ENCODE measurements at places on chromosomes 4 and X.

GRCh38 chrX:122269243-122269781 is 914.8 kb upstream of the GRIA3 start:
- no peak for DNase-seq

DNA sequence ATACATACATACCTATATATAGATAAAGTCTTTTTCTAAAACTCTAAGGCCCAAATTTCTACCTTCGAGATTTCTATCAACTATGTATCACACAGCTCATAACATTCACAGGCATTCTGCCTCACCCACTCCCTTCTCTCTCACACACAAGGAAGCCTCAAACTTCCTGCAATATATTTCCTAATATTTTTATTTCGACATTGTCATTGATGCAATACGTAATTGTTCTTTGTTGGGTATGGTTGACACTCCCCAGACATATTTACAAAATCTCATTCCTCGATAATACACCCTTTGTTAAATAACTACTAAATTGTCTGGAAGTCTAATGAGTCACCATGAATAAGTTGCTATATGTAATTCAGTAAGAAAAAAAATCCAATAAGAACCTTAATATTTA is 143.5 kb downstream of the HNRNPD start:
- no peak for DNase-seq

GRCh38 chr4:10007793-10008608 is 13.3 kb downstream of the SLC2A9 start:
- no peak for DNase-seq

DNA sequence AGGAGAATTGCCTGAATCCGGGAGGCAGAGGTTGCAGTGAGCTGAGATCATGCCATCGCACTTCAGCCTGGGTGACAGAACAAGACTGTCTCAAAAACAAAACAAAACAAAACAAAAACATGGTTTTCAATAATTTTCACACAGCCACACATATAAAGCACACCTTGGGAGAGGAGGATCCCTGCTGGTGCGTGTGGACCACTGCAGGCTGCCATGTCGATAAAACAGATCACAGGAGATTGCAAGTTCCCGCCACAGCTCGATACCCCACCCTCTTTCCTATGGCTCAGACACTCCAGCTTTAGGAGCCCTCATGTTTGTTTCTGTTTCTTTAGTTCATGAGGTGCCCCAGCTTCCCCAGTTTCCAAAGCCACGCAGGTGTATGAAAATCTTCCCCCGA is 31.3 kb upstream of the CLDN24 start:
- DNase-seq: no peak

DNA sequence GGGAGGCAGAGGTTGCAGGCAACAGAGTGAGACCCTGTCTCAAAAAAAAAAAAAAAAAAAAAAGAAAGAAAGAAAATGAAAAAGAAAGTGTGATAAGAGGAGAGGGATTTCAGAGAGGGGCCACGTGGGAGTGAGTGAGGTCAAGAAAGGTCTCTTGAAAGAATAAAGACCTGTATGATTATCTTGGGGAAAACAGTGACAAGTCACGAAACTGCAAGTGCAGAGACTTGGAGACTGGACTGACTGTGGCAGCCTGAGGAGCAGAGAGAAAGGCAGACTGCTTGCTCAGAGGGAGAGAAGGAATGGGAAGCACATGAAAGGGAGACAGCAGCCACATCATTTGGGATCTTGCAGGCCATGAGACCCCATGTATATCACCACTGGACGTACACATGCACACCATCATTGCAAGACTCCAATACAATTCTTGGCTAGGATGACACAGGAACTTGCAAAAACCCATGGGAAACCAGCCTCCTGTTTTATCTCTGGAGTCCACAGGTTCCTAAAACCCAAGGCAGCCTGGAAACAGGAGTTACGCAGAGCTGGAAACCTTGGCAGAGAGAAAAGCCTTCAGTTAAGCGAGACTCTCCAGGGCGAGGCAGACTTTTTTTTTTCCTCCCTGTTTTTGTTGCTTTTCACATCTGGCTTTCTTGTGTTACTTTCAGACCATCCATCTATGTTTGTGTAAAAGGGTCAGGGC is 207.0 kb upstream of the TBL1X start:
- DNase-seq: no peak

GRCh38 chr4:22030307-22030706 is 81.7 kb upstream of the KCNIP4 start:
- no peak for DNase-seq

- no peak for DNase-seq
Measured at GRCh38 chrX:135454816-135455215, 33.1 kb downstream of the SMIM10L2A start.

GRCh38 chr4:106818764-106819163 is 217.3 kb downstream of the DKK2 start:
- no peak for DNase-seq

- no peak for DNase-seq
Measured at GRCh38 chr4:7121174-7121573, 53.3 kb upstream of the GRPEL1 start.

DNA sequence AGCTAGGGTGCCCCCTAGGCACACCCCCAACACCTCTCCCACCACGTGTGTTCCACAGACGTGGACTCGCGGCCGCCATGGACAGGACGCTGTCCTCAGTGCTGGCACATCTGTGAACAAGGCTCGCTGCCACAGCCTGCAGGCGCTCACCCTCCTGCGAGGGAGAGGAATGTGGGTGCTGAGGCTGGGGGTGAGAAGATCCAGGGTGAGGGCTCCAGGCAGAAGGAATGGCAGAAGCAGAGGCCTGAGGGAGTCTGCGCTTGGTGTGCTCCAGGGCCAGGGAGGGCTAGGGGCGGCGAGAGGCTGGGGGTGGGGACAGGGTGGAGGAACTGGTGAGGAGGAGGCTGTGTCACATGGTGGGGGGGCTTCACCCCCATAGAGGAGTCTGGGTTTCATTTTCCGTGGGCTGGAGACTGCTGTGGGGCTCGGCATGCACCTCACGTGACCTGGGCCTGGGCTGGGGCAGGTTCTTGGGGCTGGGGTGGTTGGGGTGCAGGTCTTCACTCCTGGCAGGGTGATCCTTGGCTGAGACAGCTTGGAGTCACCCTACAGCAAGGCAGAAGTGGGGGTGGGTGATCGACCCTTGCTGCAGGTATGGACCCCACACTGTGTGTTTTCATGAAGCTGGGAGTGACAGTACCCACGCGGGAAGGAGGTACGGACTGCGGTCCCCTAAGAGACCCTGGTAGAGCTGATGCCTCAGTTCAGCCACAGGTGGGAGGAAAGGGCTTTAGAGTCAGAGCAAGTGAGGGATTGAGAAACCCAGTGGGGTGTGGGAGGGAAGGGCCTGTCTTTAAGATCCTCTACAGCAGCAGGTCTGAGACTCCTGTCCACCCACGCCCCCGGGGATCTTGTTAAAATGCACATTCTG is 103.7 kb downstream of the PSAPL1 start:
- DNase-seq: no peak

- DNase-seq: no peak
Measured at GRCh38 chr4:149702414-149703293, 113.0 kb downstream of the IQCM start.

- no peak for DNase-seq
Measured at GRCh38 chrX:74521961-74522751, 92.3 kb downstream of the RLIM start.

DNA sequence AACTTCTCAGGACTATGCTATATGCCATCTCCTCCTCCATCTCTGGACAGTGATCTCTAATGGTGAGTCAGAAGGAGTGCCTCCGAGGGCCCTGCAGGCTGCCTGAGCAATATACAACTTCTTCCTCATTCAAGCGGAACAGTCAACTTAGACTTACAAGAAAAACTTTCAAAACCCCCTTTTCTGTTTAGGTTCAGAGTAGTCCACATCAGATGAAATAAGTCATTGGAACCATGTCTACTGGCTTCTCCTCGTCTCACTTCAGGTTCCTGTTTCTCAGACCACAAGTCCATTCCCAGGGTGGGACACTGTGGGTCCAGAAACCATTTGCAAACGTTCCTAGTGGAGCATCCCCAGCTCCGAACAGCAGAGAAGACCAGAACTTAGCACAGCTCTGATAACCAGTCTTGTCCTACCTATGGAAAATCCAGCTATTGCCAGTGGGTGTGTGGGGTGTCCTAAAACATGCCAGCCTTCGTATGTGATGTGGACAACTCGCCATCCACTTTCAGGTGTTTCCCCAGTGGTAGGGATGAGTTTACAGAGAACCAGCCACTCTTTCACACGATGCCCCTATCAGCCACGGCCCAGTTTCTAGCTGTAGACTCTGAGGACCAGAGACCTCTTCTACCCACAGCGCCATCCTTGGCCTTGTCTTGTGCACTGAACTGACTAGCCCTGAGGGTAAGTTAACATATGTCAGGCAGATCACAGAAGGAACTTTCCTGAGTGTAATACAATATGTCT is 32.7 kb upstream of the NKRF start:
- no peak for DNase-seq

- no peak for DNase-seq
Measured at GRCh38 chr4:118352843-118353533, at the start of gene PRSS12. Gene PRSS12, minus strand, starts transcription at chr4:118353003. Its CDS starts 283 bp downstream, at chr4:118352720.

GRCh38 chr4:107685740-107686139 is 34.3 kb downstream of the PAPSS1 start:
- no peak for DNase-seq

- DNase-seq: no peak
Measured at GRCh38 chrX:71514367-71515037, 18.4 kb upstream of the OGT start.

DNA sequence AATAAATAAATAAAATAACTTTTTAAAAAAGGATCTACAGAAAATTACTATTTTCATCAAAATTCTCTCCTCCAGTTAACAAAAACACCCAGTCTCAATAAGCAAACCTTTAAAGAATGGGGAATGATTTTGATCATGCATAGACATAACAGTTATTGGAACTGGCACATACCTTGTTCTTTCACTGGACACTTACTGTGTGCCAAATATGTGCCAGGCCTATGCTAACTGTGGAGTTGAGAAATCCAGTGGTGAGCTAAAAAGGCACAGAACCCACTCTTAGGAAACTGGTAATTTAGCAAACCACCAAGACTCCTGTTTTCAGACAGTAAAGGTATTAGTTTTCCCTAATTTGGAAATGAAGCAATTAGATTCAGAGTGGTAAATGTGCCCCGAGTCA is 39.1 kb downstream of the CLOCK start:
- DNase-seq: no peak

DNA sequence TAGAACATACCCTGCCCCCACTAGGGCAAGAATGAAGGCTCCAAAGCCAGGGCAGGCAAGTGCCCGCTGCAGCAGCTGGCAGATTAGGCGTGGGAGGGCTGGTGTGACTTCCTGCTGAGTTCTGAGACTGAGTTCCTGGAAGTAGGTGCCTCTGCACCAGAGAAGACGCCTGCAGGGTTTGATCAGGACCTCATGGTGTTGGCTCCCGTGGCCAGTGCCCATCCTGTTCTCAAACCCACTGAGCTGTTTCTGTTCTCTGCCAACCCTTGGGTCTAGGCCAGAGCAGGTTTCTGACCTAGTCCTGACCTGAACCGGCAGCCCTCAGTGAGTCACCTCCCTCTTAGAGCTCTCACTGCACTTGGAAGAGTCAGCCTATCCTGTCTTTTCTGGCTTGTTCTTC is 220.7 kb downstream of the HS6ST2 start:
- DNase-seq: no peak

DNA sequence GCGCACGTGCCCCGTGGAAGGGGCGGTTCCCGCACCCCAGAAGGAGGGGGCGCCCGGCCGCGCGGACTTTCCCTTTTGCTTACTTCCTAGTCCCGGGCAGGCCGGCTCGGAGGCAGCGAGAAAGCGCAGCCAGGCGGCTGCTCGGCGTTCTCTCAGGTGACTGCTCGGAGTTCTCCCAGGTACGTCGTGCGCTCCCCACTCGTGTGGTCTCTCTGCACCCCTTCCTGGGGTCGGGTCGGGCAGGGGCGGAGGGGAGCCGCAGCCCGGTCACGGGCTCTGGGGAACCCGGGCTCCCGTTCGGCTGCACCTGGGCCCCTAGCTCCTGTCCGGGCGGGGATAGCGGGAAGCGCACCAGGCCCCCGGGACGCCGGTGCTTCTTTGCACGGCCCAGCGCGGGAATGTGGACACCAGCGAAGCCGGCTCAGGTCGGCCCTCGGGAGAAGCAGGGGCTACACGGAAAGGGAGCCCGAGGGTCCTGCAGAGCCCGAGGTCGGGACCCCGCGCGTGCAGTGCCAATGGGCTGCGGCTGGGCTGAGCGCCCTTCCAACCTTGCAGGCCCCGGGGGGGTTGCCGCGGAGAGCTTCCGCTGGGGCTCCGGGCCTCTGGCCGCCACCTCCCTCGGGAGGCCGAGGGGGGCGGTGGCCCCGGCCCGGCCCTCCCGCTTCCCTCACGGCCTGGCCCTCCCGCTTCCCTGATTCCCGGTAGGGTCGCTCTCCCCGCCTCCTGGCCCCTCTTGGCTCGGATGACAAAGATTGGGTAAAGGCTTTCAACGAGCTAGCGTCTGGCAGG is at the start of gene TLR2:
Gene TLR2 (plus strand): TSS at position 99 of the 789 bp plus-strand sequence. CDS start 18,628 bp downstream, outside the sequence.
- peak; percentile 30 for DNase-seq

DNA sequence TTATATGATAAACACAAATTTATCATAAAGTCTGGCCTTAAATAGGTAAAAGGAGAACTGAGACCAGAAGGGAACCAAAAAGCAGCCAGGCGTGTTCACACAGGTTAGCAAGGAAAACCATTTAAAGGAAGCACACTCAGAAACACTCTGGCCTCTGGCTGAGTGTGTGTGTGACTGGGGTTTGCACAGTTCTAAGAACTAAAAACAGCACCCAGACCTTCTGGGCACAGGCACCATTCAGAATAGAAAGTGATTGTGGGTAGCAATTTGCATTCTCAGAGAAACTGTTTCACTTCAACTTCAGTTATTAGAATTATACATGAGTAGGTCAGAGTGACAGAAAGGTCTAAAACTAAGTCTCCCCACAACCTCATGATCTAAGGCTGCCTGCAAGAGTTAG is 10.0 kb downstream of the GPR82 start:
- no peak for DNase-seq

Data from T-helper 22 cell (primary cell).